ENCODE measurements at places on chromosomes 3 and 15.

- DNase-seq: no peak
Measured at GRCh38 chr3:197308591-197308990, 10.2 kb upstream of the DLG1 start.

GRCh38 chr3:165404357-165405027 lies 208.3 kb upstream of the SLITRK3 start:
- no peak for DNase-seq

DNA sequence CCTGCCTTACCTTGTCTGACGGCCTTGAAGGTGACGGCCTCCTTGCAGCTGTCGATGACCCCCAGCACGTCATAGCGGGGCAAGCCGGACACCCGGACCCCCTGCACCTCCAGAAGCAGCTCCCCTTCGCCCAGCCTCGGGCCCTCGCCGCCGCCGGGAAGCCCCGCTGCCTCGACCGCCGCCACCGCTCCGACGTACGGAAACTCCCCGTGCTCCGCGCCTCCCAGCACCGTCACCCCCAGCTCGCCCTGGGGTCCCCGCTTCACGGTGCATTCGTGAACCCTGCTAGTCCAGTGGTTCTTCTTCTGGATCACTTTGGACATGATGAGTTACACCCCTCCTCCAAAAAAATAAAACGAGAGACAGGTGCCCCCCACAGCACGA lies 740 bp downstream of the MAGI1 start:
- DNase-seq: no peak

DNA sequence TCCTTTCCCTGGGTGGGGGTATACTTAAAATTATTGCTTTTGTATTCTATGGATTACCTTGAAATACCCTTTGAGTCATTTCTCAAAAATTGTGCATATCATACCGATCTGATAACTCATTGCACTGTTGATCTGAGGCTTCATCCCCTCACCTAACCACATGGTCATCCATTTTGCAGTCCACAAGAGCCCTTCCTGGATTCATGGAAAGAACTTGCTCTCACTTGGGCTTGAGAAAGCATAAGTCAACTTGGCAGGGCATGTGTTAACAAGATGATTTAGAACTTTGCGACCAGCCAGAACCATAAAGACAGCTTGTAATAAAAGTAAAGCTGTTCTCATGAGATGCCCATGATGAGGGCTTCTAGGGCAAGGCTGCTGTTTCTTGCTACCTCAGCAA lies 22.2 kb downstream of the MME start:
- DNase-seq: no peak

- no peak for DNase-seq
Measured at GRCh38 chr15:48396020-48396419, 64.8 kb downstream of the DUT start.

- DNase-seq: no peak
Measured at GRCh38 chr3:185976100-185976499, 38.3 kb upstream of the TRA2B start.

- DNase-seq: no peak
Measured at GRCh38 chr3:120028271-120029047, 65.8 kb downstream of the GSK3B start.

GRCh38 chr15:57215881-57216280 lies 160.4 kb upstream of the CGNL1 start:
- no peak for DNase-seq

DNA sequence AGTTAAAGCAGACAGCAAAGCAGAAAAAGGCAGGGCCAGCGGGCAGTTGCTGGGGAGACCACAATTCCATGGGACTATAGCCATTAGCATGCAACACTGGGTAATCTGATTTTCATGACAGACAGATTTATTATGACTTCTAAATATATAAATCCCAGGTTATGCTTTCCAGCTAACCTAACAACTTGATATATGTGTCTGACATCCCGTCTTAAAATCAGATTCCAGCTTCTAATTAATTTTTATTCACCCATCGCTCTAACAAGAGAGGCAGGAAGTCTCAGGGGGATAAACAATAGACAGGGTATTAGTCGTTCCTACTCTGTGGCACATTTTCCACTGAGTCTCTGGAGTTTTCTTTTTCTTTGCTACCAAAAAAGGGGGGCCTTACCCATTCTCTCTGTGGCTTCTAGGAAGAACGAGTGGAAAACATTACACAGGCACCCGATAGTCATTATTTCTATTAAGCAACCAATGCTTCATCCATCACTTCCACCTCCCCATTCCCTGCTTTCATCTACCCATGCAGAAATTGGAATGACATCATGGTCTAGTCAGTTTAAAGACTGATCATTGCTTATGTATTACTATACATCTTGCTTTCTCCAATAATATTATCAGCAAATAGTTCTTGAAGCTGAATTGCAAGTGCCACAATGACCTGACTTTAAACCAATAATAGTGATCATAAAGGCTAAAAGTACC lies 173.1 kb downstream of the FHIT start:
- no peak for DNase-seq

DNA sequence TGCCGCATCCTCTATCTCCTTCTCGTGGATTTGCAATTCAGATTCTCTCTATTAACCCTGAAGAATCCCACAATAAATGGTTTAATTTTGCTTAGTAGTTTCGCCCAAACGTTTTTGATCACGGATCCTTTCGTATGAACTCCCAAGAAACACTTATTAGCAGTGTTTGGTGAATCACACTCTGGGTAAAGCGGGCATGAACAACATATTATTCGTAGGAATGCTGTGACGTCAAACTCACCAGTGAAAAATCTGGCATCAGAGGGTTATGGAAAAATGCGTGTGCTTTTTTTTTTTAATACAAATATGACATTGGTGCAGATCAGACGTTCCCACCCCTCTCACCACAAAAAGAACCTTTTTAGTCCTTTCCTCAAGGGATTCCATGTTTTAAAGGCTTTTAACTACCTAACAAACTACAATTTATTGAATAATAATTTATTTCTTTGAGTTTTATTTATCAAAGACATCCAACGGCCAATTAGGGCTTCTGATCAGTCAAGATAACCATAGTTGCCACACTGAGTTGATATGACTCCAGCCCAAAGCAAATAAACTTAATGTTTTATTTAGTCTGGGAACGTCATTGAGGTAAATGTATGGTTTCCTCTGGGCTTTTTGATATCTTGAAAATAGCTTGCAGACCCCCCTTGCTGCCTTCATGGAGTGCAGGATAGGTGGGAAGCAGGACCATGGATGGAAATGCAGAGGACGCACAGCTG lies 45.5 kb upstream of the CGNL1 start:
- no peak for DNase-seq

DNA sequence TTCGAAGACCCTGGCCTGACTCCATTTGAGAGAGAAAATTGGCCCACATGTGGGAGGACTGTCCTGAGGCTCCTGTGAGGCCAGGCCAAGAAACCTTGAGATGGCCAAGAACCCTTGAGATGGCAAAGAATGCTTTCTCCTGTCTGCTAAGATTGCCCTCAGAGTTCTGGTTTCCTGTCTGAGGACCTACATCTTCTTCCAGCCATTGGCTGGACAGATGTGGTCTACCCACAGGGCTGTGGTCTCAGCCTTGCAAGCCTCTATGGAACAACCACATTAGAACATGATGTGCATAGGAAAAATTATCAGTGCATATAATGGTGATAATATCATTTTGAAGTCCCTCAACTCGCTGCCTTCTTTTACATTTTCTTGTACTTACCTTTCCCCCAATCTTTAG lies 10.8 kb upstream of the RASA2 start:
- no peak for DNase-seq

DNA sequence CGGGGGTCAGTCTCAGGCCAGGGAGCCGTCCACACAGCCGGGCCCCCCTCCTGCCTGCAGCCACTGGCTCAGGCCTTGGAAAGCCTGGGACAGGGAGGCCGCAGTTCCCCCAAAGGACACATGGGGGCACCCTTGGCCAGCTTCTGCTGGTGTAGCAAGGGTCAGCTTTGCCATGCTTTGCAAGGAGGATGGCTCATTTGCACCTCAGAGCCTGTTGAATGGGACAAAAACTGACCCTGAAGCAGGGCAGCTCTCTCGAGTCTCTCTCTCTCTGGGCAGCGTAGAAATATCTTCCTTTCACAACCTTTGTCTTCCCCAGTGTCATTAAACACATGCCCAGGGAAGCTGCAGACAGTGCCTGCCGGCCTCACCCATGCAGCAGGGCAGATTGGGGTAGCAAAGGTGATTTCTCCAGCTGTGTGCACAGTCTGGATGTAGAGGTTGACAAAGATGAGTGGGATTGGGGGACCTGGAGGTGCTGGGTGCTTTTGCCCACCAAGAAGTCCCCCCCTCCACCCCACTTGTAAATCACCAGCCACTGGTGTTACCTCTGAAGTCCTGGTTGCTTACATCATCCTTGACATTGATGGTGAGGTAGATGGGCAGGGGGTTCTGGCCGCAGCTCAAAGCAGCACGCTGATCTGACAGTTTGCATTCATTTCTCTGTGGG lies 17.4 kb upstream of the EHD4 start:
- peak; percentile 7 for DNase-seq

DNA sequence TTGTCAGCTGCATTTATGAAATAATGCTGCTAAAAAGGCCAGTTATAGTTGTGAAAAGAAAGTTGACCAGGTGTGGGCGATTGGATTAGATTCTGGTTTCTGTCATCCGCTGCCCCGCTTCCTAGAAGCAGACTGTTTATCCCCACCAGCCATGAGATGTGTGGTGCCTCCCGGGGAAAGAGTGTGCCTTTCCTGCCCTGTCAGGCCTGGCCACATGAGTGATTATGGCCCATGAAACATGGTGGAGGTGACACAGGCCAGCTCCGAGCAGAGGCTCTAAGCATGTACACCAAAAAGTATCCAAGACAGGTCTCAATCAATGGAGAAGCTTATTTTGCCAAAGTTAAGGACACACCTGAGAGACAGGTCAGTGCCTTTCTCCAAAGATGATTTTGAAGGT lies 85.4 kb upstream of the ABHD2 start:
- DNase-seq: no peak

DNA sequence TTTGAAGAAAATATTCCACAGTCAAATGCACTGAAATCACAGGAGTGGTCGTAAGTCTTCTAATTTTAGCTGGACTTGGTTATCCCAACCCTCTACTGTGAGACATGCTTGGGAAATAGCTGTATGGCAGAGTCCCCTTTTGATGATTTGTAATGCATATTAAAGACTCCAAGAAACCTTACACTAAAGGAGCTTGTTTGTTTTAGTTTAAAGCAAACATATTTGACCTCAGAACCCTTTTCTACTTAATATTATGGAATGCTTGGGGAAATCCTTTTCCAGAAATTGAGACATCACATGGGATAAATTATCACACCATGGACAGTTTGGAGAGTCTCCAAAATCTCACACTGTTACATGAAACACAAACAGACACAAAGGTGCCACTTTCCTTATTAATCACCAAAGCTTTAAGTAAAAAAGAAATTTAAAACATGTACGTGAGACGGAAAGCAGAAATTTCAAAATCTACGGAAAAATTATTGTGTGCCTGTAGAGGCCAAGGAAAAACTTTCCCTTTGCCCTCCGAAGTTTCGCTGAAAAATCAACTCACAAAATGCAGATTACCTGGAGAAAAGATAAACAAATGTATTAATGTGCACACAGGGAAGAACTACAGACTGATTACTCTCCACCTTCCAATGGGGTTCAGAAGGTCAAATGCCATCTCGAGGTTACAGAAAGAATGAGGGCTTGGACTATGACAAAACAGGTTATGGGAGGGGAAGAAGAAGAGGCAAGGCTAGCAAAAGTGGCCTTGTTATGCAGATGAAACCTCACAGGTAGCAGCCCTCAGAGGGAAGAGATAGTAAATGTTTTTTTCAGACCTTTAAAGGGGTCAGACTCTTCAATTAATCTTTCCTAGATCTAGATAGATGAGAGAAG lies 7.0 kb upstream of the CPB1 start:
- DNase-seq: no peak

DNA sequence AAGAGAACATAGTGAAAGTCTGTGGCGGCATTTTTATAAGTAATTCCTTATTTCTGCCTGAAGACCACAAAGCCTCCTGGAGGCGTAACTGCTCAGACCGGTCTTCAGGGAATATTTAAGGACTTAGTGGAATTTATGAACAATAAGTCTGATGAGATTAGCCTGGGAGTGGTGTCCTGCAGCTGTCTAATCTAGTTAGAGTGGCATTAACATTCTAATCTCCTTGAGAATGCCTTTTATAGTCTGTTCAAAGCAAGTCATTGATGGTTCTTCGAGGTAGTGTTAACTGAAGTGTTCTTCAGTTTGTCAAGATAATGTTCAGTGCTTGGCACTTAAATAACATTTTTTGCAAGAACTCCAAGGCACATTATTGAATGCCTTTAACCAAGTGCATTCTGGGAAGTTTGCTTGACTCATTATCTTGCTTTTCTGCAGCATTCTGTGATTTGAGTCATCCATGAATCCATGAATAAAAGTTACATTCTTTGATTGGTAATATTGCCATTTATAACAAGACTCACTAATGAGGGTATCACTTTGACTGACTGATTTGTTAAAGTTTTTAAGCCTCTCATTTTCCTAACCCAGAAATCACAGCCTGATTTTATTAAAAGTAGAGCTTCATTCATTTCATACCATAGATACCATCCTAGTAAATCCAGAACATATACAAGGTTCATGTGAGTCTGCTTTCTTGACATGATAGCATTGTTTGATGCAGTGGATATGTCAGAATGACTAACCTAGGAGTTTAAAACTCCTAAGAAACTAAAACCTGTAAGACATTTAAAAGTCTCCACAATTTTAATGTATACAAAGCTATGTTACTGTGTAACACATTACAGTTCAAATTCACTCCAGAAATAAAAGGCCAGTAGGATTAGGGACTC lies 12.5 kb downstream of the RBM5 start:
- DNase-seq: no peak

GRCh38 chr3:26247712-26248111 lies 374.9 kb upstream of the LRRC3B start:
- DNase-seq: no peak

DNA sequence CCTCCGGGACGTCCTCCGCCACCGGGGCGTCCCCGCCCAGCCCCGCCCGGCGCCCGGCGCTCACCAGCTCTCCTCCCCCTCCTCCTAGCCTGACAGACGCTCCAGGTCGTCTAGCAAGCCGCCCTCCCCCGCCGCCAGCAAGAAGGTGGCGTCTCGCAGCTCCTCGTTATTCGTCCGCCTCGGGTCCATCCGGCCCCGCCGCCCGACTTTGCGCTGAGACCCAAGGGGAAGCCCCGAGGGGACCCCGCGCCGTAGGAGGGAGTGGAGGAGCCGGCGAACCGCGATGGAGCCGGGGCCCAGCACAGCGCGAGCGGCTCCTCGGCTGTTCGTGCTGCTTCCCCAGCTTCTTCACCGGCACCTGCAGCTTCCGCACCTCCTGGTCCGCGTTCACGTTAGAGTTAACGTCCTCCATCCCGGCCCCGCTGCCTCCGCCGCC lies 26.3 kb upstream of the MTHFS start:
- no peak for DNase-seq

Data from esophagus squamous epithelium (tissue), 5 donors.